ENCODE measurements at places on chromosomes 5 and 9.

DNA sequence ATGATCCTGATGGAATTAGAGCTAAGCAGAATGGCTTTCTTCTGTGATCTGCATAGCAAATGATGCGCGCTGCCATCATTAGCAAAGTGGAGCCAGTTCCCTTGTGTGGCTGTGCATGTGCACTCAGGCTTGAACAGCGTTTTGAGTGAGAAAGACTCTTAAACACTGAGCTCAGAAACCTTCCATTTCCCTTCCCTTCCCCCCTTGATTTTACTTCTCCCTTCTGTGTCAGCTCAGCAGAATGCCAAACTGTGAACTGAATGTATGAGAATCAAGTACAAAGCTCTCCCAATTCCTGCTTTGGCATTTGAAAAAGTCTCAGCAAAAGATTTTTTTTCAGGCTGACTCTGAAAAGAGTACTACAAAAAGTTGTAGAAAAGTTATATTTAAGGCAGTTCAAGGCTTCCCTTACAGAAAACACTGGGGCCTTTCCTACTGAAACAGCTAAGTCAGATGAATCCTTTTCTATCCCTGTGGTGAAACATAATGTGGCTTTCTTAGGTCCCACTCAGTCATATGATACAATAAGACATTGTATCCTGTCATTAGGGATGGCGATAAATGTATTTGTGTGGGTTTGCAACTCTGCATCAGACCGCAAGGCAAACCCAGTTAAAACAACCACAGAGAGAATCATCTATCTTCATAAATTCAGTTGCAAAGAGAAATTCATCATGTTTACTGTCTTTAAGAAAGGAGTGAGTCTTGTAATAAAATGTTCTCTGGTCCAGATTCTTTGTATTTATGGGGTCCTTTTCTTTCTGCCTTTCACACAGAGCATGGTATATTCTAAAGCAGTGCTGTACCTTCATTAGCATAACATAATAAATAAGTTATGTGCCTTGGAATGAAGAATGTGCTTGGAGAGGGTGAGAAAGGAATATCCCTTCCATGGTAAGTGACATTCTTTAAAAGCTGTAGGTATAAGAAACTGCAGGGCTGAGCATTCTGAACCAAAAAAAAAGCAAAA, 222.6 kb downstream of the CAAP1 start:
- no peak overlapping the region for H3K4me3 ChIP-seq
- H3K27ac ChIP-seq = no peak overlapping the region
- no peak for DNase-seq
- H3K36me3 ChIP-seq = no peaks in the 10 kb centered on the region
- no peaks in the 10 kb centered on the region for H3K27me3 ChIP-seq
- no peaks in the 10 kb centered on the region for H3K4me1 ChIP-seq

- DNase-seq = no peak
- H3K36me3 ChIP-seq = no peaks in the 10 kb centered on the region
- H3K4me3 ChIP-seq = no peak overlapping the region
- H3K27me3 ChIP-seq = no peaks in the 10 kb centered on the region
- H3K4me1 ChIP-seq = no peaks in the 10 kb centered on the region
Measured at GRCh38 chr9:135835131-135835530, 72.2 kb downstream of the CAMSAP1 start.

DNA sequence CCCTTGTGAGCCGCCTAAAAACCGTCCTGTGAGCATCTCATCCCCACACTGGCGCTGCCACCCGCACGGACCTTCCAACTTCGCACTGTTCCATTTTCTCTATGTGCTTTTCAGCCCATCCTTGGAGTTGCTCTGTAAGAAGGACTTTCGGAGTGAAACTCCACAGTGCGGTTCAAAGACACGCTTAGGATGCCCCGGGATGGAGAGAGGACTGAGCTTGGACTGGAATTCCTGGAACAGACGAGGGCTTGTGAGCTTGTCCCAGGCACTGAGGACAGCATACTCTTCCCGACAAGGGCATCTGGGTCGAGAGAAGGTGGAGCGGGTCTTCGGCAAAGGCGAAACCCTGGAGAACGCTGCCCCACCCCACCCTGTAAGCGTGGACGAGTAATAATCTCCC, 187.8 kb downstream of the MEF2C start:
- no peaks in the 10 kb centered on the region for H3K4me1 ChIP-seq
- no peak overlapping the region for H3K27ac ChIP-seq
- H3K4me3 ChIP-seq = no peak overlapping the region
- H3K36me3 ChIP-seq = no peaks in the 10 kb centered on the region

DNA sequence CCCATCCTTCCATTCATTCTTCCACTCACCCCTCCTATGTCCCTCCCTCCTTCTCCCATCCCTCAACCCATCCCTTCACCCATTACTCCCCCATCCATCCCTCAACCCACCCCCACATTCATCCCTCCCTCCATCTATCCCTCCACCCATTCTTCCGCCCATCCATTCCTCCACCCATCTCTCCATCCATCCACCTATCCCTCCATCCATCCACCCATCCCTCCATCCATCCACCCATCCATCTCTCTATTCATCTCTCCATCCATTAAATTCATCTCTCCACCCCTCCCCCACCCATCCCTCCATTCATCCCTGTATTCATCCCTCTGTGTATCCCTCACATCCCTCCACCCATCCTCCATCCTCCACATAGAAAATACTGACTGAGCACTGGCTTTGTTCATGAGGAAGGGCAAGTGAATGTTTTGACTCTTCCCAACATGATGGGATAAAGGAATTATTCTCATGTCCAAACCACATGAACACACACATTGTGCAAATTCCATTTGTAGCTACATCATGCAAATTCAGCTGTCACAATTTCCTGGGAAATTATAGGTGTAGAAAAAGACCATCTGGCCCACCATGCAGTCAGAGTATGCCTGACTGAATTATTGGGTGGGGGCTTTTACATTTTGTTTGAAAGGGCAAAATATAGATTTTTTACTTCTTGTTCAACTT, 6.9 kb upstream of the VAV2 start:
- no peak overlapping the region for H3K4me3 ChIP-seq
- no peaks in the 10 kb centered on the region for H3K27me3 ChIP-seq
- H3K27ac ChIP-seq = no peak overlapping the region

DNA sequence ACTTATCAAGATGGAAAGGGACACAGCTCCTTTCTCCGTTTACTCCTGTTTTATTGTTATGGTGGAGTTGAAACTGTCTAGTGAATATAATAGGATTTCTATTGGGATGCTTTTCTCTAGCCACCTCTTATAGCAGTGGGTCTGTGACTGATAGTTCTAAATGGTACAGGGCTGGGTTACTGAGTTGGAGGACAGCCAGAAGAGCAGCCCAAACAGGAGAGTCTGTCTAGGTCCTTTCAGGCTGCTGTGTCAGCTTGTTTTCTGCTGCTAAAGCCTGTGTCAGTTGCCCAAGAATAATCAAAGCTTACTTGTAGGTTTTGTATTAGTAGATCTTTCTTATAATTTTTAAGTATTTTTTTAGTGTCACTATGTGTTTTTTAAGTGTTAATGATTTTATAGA, 356.0 kb upstream of the SEMA6A start:
- H3K36me3 ChIP-seq = no peaks in the 10 kb centered on the region
- DNase-seq = no peak
- no peak overlapping the region for H3K27ac ChIP-seq
- no peak overlapping the region for H3K4me3 ChIP-seq
- no peaks in the 10 kb centered on the region for H3K4me1 ChIP-seq
- H3K27me3 ChIP-seq = no peaks in the 10 kb centered on the region

DNA sequence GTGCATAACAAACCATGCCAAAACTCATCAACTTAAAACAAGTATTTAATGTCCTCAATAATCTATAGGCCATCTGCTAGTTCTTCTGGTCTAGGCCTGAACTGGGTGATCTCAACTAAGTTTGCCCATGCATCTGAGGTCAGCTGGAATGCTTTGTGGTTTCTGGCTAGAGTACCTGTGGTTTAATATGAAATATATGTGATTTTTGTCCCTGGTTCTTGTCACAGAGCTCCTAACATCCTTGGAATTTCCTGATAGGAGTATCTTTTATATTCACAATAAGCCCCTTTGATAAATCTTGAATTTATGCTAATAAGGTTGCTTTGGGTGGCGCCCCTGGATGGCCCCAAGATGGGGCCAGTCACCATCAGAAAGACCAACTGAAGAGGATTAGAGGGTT, 535.9 kb downstream of the DNAH5 start:
- no peak overlapping the region for H3K27ac ChIP-seq
- H3K4me1 ChIP-seq = no peaks in the 10 kb centered on the region
- H3K27me3 ChIP-seq = no peaks in the 10 kb centered on the region
- DNase-seq = no peak

- H3K4me3 ChIP-seq = no peak overlapping the region
- DNase-seq = no peak
- H3K27me3 ChIP-seq = no peaks in the 10 kb centered on the region
- H3K36me3 ChIP-seq = no peaks in the 10 kb centered on the region
- H3K4me1 ChIP-seq = no peaks in the 10 kb centered on the region
Measured at GRCh38 chr5:137575847-137576246, 76.7 kb upstream of the SPOCK1 start.

- no peaks in the 10 kb centered on the region for H3K4me1 ChIP-seq
- no peaks in the 10 kb centered on the region for H3K27me3 ChIP-seq
- DNase-seq = no peak
- no peak overlapping the region for H3K4me3 ChIP-seq
Measured at GRCh38 chr9:99335280-99335679, 113.2 kb downstream of the SEC61B start.

Data from pancreas (tissue), 10 donors.